ENCODE measurements at places on chromosomes 6 and 20. TPM values are rescaled to one million over a fixed set of nuclear protein-coding genes. Genes with fewer than 3 reads are reported as not detected.
A peak's percentile ranks its signal among the peaks of the same experiment; 100 is the strongest.

The GSTA2 gene
- total RNA-seq: not detected

DNA sequence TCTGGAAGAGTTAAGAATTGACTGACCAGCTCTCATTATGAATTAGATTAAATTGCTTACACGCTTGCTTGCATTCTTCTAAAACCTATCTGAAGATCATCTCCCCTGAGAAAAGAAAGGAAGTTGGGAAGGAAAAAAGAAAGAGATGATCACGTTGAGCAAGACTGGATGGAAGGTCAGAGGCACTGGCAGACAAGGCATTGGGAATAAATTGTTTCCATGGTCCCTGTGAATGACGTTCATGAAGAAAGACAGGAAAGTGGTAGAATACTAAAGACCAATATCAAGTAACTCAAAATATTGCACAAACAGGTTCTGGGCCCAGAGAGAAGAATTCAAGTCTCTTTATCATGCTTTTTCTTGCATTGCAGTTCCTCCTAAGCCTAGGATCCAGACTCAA, 1045.4 kb upstream of the MAP3K7 start:
- DNase-seq: no peak

The ANKRD66 gene
- total RNA-seq: not detected

DNA sequence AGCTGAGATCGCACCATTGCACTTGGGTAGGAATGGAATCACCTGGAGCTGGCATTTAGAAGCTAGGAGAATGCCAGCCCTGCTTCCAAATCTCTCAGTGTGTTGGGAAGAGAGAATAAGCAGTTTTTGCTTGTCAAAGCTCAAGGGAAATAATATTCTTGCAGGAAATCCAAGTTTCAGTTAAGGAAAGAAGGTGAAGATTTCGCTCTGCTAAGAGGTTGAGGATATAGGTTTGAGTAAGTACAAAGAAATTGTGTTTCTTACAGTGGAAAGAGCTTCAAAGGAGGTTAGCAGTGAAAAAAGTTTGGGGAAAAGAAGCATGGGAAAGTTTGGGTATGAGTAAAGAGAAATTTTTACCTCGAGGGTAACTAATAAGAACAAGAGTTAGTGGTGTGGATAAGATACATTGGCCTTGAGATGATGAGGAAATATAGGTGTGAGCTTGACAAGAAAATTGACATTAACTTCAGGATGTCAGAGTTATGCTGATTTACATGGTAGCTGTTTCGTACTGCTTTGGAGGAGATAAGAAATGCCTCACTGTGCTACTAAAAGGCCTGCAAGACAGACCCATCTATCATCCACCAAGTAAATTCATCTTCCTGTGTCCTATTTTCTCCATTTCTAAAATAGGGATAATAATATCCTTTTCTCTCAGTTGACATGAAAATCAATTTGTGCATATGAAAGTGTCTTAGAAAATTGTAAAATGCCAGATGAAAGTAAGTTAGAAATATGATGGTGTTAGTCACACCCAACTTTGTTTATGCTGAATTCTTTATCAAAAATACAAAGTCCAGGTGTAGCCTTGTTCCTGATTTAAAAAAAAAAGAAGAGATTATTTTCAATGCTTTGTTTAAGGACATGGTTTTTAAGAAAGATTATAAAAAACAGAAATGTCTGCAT, 12.8 kb upstream of the HINT3 start:
- no peak for DNase-seq

The PSMB9 gene
- total RNA-seq: 28.1 TPM

- peak; percentile 59 for DNase-seq
Measured at GRCh38 chr20:50333812-50334211, 143.2 kb downstream of the CEBPB start.

The CAGE1 gene
- total RNA-seq: not detected

- DNase-seq: no peak
Measured at GRCh38 chr20:18856873-18857272, 43.3 kb downstream of the SCP2D1 start.

DNA sequence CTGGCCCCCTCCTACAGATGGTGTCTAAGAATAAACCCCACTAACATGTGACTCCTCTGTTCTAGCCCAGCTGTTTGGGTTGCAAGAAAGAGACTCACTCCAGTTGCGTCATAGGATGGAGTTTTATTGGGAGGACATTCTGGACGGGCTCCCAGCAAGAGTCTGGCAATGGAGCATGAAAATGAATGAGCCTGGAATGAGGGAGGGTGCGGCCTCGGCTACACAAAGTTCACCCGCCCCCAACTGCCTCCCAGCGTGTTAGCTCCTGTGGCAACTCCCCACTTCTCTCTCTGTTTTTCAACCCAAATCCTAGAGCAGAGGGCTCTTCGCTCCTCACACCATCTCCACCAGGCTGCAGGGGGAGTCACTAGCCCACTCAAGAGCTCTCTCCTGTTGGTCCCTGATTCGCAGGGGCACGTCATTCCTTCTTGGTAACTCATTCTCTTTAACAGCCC, 5.1 kb upstream of the ADAM33 start:
- peak; percentile 89 for DNase-seq

DNA sequence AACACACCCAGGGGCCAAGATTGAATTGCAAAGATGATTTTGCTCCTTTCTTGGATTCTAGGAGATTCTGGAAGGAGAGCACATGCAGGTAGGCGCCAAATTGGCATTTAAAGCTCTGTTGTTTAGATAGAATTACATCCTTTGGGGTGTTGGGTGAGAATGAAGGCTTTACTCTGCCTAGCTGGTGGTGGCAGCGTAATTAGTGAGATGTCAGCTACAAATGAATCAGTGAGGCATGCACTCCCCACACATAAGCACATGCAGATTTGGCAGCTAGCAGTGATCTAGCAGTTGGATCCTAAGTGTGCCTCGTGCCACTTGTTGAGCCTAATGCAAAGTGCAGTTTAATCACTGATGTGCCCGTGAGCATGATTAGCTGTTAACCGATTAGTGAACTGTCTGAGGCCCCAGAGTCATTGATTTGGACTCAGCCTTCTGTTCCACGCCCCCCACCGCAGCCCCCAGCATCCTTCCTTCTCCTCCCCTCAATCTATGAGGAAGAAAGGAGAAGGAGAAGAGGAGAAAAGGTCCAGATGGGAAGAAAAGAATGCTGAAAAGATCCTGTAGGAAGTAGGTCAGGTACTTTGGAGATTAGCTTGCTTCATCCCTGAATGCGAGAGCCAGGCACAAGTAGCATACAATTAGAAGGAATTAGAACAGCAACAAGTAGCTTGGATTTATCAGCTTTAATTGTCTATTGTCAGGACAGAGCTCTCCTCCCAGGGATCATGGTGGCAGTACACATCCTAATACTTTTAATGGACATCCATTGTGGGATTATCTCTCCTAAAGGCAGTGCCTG, 6.0 kb upstream of the PRDM1 start:
- no peak for DNase-seq

GRCh38 chr6:114049367-114049966, 78.5 kb upstream of the HDAC2 start:
- no peak for DNase-seq

The MICB gene
- total RNA-seq: 0.97 TPM

GRCh38 chr6:81795890-81796289, 43.4 kb upstream of the TENT5A start:
- DNase-seq: no peak

DNA sequence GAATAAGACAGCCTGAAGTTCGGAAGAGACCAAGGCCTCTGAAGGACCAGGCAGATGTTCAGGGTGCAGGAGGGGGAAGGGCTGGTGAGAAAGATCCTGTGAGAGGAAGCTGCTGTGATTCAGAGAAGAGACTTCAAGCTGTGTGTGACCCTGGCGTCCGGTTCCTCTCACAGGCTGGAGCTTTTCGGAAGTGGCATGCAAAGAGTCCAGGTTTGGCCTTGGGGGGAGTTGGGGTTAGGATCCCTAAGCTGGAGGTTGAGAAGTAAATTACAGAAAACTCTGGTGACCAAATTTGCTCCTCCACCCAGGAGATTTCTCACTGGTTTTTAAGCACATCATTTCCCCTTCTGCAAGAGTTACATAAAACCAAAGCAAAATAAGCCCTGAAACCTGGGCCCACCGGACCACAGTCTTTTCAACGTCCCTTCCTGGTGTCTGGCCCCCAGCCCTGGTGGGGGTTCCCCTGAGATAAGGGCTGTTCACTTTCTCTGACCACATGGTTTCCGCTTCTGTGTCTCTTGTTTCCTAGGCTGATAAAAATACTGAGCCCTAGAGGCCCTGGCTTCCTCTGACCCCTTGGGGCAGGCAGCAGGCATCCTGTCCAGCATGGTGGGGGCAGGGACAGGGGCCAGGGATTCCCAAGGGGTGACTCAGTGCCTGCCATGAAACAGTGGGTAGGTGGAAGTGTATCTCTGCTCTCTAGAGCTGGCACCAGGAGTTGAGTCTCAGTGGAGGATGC, 12.0 kb upstream of the LTA start:
- DNase-seq: no peak

DNA sequence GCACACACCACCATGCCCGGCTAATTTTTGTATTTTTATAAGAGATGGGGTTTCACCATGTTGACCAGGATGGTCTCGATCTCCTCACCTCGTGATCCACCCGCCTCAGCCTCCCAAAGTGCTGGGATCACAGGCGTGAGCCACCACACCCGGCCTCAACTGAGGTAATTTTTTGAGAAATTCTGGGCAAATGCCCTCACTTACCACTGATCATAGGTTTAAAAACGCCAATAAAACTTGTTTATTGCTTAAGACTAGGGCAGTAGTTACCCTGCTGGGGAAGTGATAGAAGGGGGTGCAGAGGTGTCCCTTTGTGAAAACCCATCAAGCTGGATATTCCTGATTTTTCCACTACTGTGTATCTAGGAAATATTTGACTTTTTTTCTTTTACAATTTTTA, 196.3 kb downstream of the BCAS1 start:
- DNase-seq: no peak

The IL20RA gene
- 179 TPM for total RNA-seq

DNA sequence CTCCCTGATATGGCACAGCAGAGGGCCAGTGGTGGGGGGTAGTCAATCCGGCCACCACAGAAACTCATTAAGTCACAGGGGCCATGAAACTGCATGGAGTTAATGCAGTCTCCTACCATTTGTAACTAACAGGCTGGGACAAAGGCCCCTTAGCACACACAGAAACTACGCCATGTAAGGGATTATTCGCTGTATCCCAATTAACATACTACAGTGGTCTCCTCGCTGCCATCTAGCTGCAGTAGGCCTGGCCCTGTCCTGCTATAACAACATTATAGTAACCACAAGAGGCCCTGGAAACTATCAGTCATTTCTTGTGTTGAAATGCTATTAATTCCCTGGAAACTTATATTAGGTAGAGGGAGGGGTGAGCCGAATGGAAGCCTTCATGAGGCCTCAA, 72.3 kb upstream of the CCN2 start:
- no peak for DNase-seq

DNA sequence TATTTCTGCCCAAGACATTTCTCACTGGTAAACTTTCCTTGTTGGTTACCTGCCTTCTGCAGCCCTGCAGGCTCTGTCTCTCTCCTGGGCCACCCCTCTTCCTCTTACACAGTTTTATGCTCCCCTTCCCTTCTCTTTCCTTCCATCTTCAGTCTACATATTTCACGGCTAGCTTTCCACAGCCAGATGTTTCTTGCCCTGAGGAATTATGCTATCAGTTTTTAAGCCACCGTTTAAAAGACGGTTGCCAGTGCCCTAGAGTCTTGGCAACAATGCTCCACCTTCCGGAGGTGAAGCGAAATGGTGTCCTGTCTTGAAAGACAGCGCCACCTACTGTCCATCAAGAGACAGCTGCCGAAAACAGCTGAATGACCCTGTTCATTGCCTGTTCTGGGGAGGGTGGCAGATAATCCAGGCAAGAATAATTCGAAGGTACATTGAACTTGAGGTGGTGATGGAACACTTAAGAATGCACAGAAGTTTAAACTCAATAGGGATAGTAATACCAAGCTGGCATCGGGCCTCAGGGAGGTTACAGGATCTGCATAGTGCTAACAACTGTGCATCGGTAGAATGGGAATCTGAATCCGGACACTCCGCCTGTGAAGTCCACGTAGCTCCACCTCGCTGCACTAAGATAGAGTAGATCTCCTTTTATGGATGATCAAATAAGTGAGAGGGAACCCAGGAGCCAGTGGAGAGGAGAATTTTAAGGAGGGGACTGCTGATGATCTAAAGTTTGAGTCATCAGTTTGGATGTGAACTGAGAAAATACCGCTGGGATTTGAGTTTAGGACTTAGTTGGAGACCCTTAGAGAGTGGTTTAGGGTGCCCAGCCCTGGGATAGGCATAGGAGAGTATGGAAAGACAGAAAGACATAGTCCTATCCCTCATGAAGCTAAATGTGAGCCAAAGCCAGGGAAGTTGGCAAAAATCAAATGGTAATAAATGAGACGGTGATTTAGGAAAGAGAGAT, 4.8 kb upstream of the TRIM40 start:
- DNase-seq: peak; percentile 56

DNA sequence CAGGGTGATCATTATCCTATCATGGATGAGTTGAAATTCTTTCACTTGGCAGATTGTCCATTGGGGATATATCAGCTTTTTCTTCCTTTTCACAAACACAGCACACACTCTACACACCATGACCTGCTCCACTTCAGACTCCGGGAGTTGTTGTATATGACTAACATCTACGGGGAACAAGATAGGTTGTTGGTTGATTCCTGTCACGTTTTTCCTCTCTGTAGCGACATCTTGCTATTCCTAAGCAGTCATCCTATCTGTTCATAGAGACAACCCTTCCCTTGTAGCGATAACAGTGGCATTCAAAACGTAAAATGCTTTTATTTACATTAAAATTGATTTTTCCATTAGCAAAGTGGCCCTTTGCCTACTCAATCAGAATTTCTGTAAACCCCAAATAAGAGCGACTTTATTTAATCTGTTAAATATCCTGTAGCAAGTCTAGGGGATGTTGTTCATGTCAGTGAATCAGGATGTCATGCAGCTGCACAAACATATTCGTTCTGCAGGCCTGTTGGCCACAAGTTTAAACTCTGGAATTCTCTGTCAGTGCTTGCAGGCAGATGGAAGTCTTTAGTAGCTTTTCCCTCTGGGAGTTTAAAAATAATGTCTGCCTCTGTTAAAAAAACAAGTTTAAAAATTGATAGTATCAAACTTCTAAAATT, 23.1 kb downstream of the PHACTR2 start:
- DNase-seq: no peak

The TRIM31 gene
- not detected for total RNA-seq

- DNase-seq: no peak
Measured at GRCh38 chr20:35726842-35727711, 15.0 kb downstream of the RBM39 start.

GRCh38 chr6:165308926-165309731, at the start of gene C6orf118:
Gene C6orf118 (minus strand): TSS chr6:165309605. CDS start chr6:165309586, 19 bp downstream.
- no peak for DNase-seq

DNA sequence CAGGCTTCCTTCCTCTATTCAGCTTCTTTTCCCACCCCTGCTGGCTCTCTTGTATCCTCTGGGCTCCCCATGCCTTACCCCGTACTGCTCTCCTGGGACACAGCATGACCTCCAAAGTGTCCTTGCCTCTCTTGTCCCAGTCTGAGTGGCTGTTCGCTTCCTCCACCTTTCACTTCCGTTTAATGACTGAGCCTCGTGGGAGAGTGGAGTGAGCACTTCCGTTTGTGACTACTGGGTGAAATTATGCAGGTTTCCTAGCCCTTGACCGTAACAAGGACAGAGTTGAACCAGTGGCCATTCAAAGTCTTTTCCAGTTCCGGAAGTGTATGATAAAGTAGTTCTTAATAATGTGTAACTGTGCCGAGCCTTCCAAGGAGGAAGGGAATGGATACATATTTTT, 109.2 kb downstream of the ARID1B start:
- no peak for DNase-seq
